Peyer's patch (tissue), 4 donors: ENCODE measurements at places on chromosomes 16 and 17. TPM values are rescaled to one million over a fixed set of nuclear protein-coding genes. Genes with fewer than 3 reads are reported as not detected.
A peak's percentile ranks its signal among the peaks of the same experiment; 100 is the strongest.

The CYB5D1 gene
- 5.1 TPM for total RNA-seq

The TTLL6 gene
- total RNA-seq = 7.5 TPM

The TSNAXIP1 gene
- total RNA-seq = 7.4 TPM

GRCh38 chr16:31568577-31569359 is 41.1 kb downstream of the AHSP start:
- H3K27me3 ChIP-seq = no peaks in the 10 kb centered on the region
- H3K36me3 ChIP-seq = no peaks in the 10 kb centered on the region
- H3K4me3 ChIP-seq = no peak overlapping the region
- no peaks in the 10 kb centered on the region for H3K4me1 ChIP-seq
- H3K27ac ChIP-seq = no peak overlapping the region
- DNase-seq = no peak

GRCh38 chr17:5587438-5588032 is 3.2 kb upstream of the NLRP1 start:
- peak; percentile 77 for DNase-seq
- no peaks in the 10 kb centered on the region for H3K27me3 ChIP-seq
- no peak overlapping the region for H3K4me3 ChIP-seq
- H3K27ac ChIP-seq = no peak overlapping the region
- peaks cover 29% of the 10 kb centered on the region for H3K4me1 ChIP-seq

- no peak overlapping the region for H3K4me3 ChIP-seq
- no peaks in the 10 kb centered on the region for H3K4me1 ChIP-seq
- no peaks in the 10 kb centered on the region for H3K27me3 ChIP-seq
- peaks cover 3% of the 10 kb centered on the region for H3K36me3 ChIP-seq
- DNase-seq = no peak
Observed at GRCh38 chr17:29514792-29515191, 52.0 kb downstream of the ABHD15 start.

DNA sequence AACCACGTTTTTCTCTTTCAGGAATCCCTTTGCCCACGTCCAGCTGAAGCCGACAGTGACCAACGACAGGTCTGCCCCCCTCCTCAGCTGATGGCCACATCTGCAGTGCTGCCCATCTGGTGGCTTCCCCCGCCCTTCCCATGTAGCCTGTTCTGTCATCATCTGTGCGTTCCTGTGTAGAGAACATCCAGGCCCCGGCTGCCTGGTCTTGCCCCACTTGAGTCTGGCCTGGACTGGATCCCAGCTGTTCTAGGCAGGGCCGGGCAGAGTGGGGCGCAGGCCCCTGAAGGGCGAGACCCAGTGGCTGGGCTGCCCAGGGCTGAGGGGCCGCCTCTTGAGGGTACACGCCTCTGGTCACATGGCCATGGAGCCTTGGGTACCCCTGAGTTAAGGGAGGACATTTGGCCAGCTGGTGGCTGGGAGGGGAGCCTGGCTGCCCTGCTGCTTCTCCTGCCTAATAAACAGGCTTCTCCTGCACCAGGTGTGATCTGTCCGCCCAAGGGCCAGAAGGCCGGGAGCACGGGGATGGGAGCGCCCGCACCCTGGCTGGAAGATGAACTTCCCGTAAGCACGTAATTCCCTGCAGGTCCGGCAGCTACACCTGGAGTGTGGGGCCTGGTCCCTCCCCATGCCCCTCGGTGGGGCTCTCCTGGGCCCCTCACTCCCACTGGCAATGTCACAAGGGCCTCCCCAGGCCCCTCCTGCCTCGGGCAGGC is 49.4 kb upstream of the PVALEF start:
- no peak for DNase-seq
- no peaks in the 10 kb centered on the region for H3K27me3 ChIP-seq
- no peak overlapping the region for H3K27ac ChIP-seq
- no peak overlapping the region for H3K4me3 ChIP-seq
- peaks cover 18% of the 10 kb centered on the region for H3K4me1 ChIP-seq
- no peaks in the 10 kb centered on the region for H3K36me3 ChIP-seq

- H3K27ac ChIP-seq = no peak overlapping the region
- H3K4me1 ChIP-seq = no peaks in the 10 kb centered on the region
- H3K4me3 ChIP-seq = no peak overlapping the region
- no peaks in the 10 kb centered on the region for H3K27me3 ChIP-seq
- H3K36me3 ChIP-seq = no peaks in the 10 kb centered on the region
Observed at GRCh38 chr17:79323566-79323965, 248.9 kb downstream of the ENGASE start.

The CRISPLD2 gene
- 19.6 TPM for total RNA-seq

DNA sequence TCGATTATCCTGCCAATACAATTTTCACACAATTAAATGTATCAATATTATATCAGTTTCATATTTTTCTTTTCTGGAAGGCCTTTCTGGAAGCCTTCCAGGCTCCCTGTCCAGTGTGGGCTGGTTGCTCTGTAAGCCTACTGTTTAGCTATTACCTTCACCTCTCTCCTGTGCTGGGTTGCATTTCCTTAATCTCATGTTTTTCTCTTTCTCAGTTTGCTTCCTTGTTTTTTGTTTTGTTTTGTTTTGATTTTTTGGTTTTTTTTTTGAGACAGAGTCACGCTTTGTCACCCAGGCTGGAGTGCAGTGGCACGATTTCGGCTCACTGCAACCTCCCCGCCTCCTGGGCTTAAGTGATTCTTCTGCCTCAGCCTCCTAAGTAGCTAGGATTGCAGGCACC is 6.8 kb downstream of the SEPHS2 start:
- no peaks in the 10 kb centered on the region for H3K27me3 ChIP-seq
- no peak overlapping the region for H3K27ac ChIP-seq
- no peak for DNase-seq

GRCh38 chr16:3953728-3954410 is 73.4 kb upstream of the CREBBP start:
- H3K4me3 ChIP-seq = no peak overlapping the region
- no peaks in the 10 kb centered on the region for H3K36me3 ChIP-seq
- DNase-seq = no peak

DNA sequence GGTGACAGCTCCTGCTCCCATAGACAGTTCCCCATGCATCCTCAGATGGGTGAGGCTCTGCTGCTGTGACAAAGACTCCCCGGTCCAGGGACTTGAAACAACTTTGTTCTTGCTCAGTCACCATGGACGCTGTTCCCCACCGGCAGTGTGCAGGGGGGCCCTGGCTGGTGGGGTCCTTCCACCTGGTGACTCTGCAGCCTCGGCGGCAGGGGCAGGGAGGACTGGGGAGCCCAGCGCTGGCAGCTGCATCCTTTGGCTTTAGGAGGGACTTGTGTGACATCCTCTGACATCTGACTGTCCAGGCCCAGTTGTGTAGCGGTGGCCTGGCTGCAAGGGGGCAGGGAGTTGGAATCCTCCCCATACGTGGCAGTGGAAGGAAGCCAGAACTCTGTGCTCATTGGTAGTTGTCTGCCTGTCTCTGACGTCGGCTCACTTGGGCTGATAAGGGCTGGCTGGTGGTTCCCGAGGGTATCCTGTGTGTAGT is 107.3 kb downstream of the CMIP start:
- no peak for DNase-seq
- no peaks in the 10 kb centered on the region for H3K4me1 ChIP-seq
- H3K4me3 ChIP-seq = no peak overlapping the region
- H3K27me3 ChIP-seq = no peaks in the 10 kb centered on the region

- H3K4me3 ChIP-seq = no peak overlapping the region
- no peaks in the 10 kb centered on the region for H3K27me3 ChIP-seq
- H3K4me1 ChIP-seq = peaks cover 44% of the 10 kb centered on the region
- no peaks in the 10 kb centered on the region for H3K36me3 ChIP-seq
- DNase-seq = no peak
Observed at GRCh38 chr16:85204242-85205010, 92.2 kb upstream of the CIBAR2 start.

DNA sequence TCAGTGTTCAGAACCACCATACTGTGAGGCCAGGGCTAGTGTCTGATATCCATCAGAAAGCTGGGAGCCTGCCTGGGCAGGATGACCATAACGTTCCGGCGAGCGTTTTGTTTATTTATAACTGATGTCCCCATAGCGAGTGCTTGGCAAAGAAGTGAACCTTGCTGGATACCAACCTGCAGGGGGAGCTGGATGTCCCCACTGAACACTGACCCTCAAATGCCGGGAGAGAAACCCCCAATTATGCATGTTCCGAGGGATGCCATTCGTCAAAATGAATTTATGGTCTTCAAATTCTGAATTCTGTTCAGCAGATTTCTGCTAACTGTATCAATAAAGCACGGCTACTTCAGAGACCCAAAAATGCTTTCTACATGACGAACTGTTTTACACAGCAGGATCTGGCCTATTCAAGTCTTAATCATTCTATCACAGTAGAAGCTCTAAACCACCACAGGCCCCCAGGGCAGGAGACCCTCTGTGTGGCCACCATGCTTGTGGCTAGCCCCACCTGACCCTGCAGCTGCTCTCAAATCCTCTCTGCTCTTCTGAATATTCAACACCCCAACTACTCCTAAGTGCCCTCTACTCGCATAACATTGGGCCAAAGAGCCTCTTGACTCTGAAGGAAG is 15.2 kb downstream of the MED24 start:
- H3K36me3 ChIP-seq = peaks cover 29% of the 10 kb centered on the region
- no peaks in the 10 kb centered on the region for H3K4me1 ChIP-seq
- H3K4me3 ChIP-seq = no peak overlapping the region
- peak; percentile 28 for DNase-seq

DNA sequence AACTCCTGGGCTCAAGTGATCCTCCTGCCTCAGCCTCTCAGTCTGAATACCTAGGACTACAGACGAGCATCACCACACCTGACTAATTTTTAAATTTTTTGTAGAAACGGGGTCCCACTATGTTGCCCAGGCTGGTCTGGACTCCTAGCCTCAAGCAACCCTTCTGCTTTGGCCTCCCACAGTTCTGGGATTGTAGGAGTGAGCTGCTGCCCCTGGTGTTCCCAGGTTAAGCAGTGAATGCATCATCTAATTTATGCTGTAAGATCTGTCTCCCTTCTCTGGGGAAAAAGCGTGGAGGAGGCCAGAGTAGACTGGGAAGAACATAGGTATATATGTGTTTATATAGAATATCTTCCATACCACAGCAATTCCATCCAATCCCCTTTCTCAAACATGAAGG is 6.6 kb upstream of the N4BP1 start:
- H3K4me1 ChIP-seq = peaks cover 26% of the 10 kb centered on the region
- no peaks in the 10 kb centered on the region for H3K27me3 ChIP-seq
- no peak for DNase-seq
- no peak overlapping the region for H3K4me3 ChIP-seq
- no peak overlapping the region for H3K27ac ChIP-seq

- H3K36me3 ChIP-seq = no peaks in the 10 kb centered on the region
- no peaks in the 10 kb centered on the region for H3K4me1 ChIP-seq
- no peaks in the 10 kb centered on the region for H3K27me3 ChIP-seq
- no peak overlapping the region for H3K4me3 ChIP-seq
Observed at GRCh38 chr16:59259950-59260319, 525.8 kb upstream of the GOT2 start.

DNA sequence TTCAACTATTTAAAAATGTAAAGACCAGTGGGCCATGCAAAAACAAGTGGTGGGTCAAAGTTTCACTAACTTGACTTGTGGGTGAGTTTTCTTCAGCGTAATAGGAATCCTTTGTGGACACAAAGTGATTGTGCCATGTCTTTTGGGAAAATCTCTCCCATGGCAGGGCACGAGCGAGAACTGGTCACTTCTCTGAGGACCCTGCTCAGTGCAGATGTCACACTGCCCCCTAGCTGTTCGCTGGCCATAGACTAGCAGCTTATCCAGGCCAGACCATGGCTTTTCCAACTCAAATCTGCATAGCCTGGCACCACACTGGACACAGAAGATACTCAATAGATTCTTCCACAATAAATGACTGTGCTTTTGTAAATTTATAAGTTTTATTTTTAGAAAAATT is 306.0 kb upstream of the CCL2 start:
- DNase-seq = no peak
- H3K4me3 ChIP-seq = no peak overlapping the region
- no peak overlapping the region for H3K27ac ChIP-seq
- no peaks in the 10 kb centered on the region for H3K36me3 ChIP-seq
- H3K4me1 ChIP-seq = no peaks in the 10 kb centered on the region

The PSMD11 gene
- total RNA-seq = 59.9 TPM

The TBC1D28 gene
- not detected for total RNA-seq

GRCh38 chr17:10797476-10798328 is 6.2 kb downstream of the TMEM238L start:
- no peaks in the 10 kb centered on the region for H3K27me3 ChIP-seq
- H3K36me3 ChIP-seq = peaks cover 13% of the 10 kb centered on the region
- no peaks in the 10 kb centered on the region for H3K4me1 ChIP-seq
- H3K27ac ChIP-seq = no peak overlapping the region

The TAOK1 gene
- 38.6 TPM for total RNA-seq

DNA sequence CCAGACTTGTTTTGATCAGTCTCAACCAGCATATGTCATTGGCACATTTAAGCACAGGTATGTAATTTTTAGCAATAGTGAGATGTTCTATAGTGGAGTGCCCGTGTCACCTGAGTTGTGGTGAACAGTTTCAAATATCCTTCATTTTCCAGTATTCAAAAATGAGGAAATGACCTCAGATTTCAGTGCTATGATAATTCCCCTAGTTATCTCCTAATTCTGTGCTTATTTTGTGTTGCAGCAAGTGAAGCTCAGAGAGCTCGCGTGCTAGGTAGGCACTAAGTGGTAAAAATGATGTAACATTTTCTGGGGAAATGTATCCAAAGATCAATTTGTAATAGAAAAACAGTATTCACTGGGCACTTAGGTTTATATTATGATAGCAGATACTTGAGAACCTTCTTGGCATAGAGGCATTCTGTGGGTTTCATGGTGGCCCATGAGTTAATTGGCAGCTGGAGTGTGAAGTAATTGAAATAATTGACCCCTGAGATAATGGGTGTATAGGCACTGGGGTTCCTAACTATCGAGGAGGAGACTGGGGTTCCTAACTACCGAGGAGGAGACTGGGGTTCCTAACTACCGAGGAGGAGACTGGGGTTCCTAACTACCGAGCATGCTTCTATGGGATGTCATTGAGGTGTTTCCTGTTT is 159.1 kb downstream of the PRKCA start:
- no peak overlapping the region for H3K4me3 ChIP-seq
- no peak for DNase-seq
- H3K4me1 ChIP-seq = no peaks in the 10 kb centered on the region

DNA sequence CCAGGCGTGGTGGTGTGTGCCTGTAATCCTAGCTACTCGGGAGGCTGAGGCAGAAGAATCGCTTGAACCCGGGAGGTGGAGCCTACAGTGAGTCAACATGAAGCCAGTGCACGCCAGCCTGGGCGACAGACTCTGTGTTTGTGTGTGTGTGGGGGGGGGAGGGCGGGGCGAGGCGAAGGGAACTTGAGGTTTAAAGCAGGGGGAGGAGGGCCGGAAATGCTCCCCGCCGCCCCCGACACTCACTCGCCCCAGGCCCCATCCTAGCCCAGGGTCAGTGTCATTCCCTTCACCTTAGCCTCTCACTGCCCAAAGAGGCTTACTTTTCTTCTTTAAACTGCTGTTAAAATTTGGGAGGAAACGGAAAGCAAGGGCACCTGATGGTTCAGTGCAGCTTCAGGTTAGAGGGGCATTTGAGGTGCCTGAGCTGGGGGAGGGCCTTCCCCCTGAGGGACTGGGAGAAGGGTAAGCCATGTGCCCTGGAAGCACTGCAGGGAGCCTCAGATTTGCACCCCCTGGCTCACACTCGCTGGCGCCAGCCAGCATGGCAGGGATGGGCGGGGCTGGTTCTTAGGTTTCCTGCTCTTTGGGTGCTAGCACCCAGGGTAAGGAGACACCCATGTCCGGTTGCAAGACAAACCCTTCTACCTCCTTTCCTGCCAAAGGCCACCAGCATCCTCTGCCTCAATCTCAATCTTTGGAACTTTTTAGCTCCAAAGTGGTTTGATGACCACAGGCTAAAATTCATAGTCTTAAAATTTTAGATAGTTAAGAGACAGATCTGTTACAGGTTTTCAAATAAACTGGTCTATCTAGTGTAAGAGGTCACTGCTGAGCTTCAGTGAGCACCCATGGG is 2.2 kb upstream of the LIMD2 start:
- peaks cover 19% of the 10 kb centered on the region for H3K4me1 ChIP-seq
- H3K4me3 ChIP-seq = peak overlapping the region; percentile 75
- no peaks in the 10 kb centered on the region for H3K27me3 ChIP-seq
- peak; percentile 88 for DNase-seq
- peak overlapping the region; percentile 100 for H3K27ac ChIP-seq
- no peaks in the 10 kb centered on the region for H3K36me3 ChIP-seq
